ENCODE measurements at places on chromosomes 3 and 15.

DNA sequence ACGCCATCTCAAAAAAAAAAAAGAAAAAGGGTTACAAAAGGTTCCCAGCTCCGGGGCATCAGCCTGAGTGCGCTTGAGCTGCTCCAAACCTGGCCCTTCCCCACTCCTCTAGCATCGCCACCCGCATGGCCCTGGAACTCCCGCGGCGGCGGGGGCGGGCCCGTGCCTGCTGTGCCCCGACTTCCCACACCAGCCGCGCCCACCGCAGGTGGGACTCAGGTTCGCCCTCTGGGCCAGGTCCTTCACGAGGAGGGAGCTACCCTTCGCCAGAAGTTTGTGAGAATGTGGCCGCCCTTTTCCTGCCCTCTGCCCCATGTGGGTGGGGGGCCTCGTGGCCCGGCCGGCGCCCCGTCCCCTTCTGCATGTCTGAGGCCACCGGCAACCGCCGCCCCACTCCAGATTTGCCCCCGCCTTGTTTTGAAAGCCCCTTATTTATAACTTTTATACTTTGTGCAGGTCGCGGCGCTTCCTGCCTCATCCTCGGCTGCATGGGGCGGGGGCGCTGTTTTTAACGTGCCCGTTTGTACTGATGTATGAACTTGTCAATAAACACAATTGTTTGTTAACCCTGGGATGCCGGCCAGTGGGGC lies 507 bp upstream of the JMJD7 start:
- DNase-seq, result no peak

GRCh38 chr15:41337631-41338522 lies 5.2 kb downstream of the NUSAP1 start:
- no peak for DNase-seq

DNA sequence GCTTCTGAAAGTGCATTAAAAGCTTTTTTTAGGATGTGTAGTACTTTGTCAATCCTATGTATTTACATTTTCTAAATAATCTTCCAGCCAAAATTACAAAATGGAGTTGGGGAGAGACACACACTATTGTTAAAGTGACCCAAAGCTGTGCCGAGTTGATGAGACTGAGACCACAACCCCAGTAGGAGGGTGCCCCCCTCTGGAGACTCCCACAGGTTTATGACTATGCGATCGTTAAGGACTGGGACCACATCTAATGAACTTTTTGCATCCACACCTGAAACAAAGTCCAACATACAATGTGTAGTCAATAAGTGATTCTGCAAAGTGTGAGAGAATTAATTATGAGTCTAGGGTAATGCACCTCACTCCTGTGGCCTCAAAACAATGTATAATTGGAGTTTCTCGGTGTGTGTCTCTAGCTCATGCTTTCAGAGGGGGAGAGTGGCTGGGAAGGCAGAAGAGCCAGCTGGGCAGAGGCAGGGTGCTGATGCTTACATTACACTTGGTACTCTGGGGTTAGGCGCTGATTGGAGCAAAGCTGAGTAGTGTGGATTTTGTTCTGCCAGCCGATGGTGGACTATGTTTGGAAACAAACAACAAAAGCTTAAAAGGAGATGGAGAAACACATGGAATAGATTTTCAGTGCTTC lies 102.8 kb downstream of the KCNH8 start:
- no peak for DNase-seq

- DNase-seq, result no peak
These were observed 25.5 kb downstream of the PDE8A start for GRCh38 chr15:85007137-85007536.

DNA sequence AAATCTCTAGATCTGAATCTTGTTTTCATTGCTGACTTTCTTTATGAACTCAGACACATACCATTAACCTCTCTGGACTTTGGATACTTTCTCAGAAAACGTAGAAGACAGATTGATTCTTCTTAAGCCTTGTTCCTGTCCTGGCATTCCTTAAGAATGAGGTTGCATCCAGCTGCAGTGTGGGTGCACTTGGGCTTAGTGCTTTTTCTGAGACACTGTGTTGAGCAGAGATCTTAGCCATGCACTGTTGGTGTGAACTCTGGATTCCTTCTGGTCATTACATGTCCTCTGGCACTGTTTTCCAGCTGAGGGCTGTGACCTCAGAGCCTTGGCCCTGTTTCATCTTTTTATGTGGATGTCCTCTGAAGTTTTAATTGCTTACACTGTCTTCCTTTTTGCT lies 428.3 kb downstream of the CNTN4 start:
- DNase-seq, result no peak

DNA sequence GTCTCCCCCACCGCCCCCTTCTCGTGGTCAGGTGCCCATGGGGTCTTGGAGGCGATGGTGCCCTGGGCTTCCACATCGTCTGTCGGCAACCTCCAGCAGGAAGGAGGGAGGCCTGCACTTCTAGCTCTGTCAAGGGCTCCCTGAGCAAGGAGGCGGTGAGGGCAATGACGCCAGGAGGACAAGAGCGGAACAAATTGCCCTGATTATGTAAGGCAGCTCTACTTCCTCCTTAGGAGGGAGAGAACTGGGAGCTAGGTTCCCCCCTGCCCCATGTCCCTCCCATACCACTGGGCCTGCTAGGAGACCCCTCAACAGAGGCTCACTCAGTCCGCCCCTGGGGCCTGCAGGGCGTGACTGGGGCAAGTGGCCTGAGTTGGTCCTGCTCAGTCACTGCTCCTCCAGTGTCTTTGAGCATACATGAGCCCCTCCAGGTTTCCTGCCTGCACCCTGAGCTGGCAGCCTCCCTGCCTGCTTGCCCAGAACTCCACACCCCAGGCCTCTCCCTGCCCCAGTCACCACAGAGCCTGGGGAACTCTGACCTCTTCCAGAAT lies 56.1 kb downstream of the CACNA2D2 start:
- no peak for DNase-seq

DNA sequence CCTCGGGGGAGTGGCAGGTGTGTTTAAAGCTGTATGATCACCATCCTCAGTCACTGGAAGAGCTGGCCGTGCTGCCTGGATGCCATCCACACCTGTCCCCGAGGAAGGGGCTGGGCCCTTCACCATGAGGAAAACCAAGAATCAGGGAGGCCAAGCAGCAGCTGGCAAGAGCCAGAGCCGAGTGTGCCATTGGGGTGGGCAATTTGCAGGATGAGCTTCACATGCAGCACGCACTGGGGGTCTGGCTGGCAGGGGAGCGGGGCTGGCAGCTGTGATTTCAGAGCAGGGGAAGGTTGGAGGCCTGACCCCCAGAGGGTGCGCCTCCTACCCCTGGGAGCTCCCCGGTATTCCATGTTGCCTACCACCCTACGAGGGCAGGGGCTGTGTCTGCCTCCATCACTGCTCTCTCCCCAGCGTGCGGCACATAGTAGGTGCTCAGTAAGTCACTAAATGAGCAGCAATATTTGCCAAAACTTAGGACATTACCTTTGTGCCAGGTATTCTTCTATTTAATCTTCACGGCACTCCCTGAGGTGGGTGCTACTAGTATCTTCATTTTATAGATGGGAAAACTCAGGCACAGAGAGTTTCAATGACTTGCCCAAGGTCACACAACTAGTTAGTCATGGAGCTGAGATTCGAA lies 30.3 kb upstream of the IQSEC1 start:
- DNase-seq, result no peak

DNA sequence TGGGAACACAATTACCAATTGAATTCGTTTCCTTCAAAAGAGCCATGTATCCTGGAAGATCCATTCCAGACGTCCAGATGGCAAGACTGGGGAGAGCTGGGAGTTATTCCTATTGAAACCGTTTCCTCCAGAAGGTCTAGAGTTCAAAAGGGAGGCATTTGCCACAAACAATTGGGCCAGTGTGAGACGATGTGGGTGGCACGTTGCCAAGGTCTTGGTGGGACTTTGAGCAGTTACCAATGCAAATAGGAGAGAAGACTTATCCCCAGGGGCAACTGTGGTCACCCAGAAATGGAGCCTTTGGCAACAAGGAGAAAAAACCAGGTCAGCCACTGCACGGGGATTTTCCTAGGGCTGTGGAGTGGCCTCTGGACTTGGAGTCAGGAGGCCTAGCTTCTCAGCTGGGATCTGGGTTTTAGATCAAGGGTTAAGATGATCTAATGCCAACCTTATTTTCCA lies 29.6 kb upstream of the TLE3 start:
- no peak for DNase-seq

DNA sequence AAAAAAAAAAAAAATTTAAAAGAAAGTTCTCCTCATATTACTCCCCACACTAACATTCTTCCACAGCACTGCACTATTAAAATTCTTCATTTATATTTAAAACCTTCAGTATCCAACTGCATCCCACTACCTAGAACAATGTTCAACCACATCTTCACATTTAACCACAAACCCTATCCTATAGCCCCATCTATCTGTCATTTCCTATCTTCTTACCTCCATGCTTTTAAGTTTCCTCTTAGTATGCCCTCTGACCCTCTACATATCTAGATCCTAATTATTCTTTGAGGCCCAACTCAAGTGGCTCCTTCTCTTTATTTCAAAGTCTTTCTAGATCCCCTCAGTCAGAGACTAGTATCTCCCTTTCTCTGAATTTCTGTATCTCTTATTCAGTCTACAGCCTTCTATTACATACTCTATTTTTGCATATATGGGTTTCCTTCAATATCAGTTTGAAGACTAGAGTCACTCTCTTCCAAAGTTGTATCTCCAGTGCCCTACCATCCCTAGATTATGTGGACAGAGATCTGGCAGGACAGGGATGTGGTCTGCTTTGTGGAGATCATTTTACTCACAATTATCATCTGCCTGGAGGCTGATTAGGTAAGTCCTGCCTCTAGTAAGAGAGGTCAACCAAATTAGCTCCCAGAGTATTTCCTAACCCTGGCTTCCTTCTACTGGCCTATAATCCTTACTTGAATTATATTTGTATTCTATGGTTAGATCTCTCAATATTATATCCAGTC lies 1.4 kb downstream of the CIAO2A start:
- DNase-seq, result no peak

DNA sequence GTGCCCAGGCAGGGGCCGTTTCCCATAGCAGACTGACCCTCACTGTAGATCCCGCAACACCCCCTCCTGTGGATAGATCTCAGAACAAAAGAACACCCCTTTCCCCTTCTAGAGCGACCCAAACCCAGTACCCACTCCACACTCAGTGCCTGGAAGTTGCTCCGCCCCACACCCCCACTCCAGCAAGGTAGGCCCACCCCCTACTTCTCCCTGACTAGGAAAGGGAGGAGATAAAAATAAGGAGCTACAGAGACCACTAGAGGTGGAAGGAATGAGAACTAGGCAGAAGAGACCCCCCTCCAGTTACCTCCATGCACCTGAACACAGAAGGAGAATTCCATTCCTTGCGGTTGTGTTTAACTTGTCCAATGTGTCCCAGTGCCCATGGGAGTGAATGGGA lies 30.2 kb upstream of the PARL start:
- no peak for DNase-seq

- no peak for DNase-seq
These were observed 183.6 kb downstream of the PEX5L start for GRCh38 chr3:179853176-179853575.

DNA sequence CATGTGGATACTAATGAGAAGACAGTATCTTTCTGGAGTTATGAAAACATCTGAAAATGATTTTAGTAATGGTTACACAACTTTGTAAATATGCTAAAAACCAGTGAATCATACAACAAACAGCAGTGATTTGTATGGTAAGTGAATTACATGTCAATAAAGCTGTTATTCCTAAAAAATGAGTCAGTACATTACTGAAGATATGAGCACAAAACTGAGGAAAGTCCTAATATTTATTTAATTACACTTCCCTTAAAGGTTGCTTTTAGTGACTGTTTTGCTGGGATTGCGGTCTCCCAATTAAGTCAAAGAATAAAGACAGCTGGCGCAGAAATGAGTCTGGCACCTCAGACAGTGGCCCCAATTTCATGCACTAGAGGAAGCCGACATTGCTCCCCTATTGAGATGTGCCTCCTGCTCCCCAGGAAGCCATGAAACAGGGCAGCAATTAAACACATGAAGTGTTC lies 50.9 kb upstream of the FSIP1 start:
- no peak for DNase-seq

GRCh38 chr15:35444557-35445204 lies 101.3 kb downstream of the DPH6 start:
- no peak for DNase-seq

DNA sequence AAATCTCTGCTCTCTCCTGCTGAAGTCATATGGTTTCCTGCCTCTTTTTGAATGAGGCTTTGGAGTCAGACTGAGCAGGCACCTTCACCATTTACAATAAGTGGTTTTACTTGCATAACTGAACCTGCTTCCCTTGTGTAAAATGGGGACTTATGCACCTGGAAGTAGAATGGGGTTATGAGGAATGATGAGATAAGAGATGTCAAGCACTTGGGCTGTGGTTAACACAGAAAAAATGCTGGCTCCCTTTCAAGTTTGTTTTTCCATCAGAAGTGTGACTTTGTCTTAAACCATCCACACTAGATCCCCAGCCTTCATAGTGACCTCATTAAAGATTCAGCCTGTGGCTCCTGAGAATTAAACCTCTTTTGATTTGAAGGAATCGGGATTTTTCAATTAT lies 5.2 kb downstream of the EXOSC7 start:
- DNase-seq, result no peak

DNA sequence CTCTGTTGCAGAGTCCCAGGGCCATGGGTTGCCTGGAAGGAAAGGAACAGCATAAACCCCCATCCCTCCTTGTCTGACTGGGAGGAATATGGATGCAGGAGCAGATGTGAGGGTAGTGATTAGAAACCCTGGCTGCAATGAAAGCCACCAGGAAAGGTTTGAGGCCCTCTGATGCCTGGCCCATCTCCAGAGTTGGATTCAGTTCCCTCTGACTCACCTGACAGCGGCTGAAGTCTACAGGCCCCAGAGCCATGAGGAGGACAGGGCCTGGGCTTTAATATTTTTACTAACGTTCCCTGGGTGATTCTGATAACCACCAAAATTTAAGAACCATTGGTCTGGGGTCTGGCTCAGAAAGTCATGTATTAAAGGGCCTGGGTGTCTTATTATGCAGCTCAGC lies 214.0 kb downstream of the EPHB1 start:
- no peak for DNase-seq

- DNase-seq, result no peak
These were observed 93.0 kb upstream of the WNT7A start for GRCh38 chr3:13972679-13973379.
